Activated gamma-delta T cell treated with anti-CD3 and anti-CD28 coated beads, Interleukin-2, amount 50 U/mL, for 16 hours (primary cell): ENCODE measurements at places on chromosomes 11 and 22.

DNA sequence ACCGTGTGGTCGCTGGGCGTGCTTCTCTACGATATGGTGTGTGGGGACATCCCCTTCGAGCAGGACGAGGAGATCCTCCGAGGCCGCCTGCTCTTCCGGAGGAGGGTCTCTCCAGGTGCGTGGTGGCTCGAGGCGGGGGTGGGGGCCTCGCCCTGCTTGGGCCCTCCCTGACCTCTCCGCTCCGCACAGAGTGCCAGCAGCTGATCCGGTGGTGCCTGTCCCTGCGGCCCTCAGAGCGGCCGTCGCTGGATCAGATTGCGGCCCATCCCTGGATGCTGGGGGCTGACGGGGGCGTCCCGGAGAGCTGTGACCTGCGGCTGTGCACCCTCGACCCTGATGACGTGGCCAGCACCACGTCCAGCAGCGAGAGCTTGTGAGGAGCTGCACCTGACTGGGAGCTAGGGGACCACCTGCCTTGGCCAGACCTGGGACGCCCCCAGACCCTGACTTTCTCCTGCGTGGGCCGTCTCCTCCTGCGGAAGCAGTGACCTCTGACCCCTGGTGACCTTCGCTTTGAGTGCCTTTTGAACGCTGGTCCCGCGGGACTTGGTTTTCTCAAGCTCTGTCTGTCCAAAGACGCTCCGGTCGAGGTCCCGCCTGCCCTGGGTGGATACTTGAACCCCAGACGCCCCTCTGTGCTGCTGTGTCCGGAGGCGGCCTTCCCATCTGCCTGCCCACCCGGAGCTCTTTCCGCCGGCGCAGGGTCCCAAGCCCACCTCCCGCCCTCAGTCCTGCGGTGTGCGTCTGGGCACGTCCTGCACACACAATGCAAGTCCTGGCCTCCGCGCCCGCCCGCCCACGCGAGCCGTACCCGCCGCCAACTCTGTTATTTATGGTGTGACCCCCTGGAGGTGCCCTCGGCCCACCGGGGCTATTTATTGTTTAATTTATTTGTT is 2.4 kb downstream of the PIM3 start:
- peak; percentile 0 for DNase-seq

DNA sequence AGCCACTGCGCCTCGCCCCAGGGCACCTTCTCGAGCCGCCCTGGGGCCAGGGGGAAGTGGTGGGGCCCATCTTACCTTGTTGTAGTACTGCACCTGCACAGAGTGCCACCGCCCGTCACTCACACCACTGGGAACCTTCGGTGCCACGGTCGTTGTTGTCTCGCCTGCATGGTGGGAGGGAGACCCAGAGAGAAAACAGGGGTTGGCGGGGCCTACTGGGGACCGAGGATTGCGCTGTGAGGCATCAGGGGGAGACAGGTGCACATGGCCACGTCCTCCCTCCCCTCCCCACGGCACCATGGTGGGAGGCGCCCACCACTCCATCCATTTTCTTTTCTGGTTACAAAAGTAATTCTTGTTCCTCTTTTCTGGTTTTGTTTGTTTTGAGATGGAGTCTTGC is 97.8 kb downstream of the TRMU start:
- no peak for DNase-seq

DNA sequence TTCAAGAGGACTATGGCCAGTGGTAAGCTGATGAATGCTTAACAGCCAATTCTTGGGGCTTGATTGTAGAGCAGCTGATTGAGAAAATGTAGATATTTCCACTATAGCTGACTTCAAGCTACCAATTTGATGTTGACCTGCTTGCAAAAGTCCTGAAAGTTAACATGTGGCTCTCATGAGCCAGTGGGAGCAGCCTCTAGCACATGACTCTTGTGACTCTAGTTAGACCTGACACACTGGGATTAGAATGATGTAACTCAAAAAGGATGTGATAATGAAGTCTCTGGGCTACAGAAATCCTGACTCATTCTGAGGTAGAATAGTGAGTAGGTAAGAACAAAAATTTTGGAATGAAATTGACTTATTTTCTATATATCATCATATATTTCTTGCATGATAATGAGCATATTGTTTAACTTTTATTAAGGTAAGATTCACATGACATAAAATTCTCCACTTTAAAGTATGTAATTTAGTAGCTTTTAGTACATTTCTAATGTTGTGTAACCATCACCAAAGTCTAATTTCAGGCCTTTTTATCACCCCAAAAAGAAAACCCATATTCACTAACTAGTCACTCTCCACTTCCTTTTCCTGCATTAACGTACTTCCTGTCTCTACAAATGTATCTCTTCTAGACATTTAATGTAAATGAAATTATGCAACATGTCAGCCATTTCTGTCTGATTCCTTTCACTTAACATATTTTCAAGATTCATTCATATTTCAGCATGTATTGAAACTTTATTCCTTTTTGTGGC is 16.1 kb upstream of the OR52H1 start:
- DNase-seq, result no peak

DNA sequence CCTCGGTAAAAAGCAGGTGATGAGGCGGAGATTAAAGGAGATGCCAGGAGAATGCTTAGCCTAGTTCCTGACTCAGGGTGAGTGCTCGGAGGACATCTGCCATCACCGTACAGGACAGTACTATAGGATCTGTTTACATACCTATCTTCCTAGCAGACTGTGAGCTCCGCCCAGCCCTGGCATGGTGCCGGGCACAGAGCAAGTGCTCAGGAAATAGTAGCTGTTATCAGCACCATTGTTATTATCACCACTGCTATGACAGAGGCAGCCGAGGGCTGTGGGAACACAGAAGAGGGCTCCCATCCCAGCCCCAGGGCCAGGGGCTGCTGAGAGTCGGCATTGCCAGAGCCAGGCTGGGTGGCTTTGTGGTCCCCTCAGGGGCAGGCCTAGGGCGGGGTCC is 642 bp upstream of the SEPTIN3 start:
- no peak for DNase-seq

DNA sequence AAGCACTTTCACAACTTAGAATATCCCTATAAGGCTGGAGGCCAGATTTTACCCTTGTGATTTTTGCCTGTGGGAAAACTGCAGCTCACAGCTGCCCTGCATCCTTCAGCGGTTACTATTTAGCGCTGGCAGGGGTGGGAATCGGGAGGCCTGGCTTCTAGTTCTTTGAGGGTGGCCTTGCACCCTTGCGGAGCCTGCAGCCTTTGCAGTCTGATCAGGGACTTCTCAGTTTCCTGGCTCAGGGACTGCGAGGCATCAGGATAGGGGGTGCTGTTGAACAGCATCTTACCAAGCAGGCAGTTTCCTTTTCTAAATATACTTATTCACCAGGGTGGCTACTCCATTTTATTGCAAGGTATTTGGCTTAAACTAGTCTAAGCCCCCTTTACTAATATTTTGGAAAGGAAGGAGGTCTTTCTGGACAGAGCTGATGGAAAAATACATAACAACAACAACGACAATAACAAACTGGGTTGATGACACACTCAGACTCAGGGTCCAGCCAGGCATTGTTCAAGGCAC is 2.9 kb upstream of the APOA1 start:
- no peak for DNase-seq

- no peak for DNase-seq
These were observed 441.8 kb downstream of the TBC1D22A start for GRCh38 chr22:47204002-47204979.

DNA sequence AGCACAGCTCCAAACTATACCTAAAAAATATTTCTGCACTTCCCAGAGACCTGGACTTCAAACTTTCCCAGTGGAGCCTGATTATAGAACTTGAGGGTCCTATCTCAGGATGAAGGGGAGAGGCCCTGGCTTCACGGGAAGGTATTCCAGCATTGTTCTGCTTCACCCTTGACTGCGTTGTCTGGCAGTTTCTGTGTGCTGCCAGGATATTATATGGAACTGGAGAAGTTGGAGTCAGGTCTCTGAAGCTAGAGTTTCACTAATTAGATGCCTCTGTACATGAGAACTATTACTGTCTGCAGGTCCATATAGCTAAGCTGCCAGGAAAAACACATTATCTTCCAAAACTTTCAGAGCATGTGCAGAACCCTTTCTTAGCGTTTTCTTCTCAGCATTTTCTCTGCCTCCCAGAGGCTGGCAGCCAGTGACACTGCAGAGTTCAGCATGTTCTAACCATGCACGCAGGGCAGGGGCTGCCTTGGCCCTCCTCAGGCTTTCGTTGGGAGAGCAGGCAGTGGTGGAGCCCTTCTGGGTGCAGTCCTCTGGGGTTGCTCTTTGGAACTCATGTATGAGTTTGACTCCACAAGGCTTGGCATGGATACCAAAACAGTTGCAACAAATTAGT is 99.3 kb downstream of the CWC15 start:
- DNase-seq, result no peak

DNA sequence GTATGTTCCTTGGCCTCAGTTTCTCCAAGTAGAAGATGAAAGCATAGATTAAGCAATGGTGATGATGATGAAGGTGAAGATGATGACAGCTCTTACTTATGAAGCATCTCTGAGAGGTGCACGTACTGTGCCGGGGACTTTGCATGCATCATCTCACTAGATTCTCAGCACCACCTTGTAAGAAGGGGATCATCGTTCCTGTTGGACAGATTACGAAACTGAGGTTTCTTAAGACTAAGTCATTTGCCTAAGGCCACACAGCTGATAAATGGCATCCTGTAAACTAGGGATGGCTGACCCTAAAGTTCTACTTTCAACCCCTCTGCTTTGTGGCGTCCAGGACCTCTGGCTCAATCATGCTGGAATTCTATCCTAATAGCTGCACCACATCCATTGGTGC is 8.7 kb downstream of the MS4A15 start:
- DNase-seq, result no peak

- no peak for DNase-seq
These were observed 47.0 kb downstream of the YAP1 start for GRCh38 chr11:102157219-102157618.

- DNase-seq, result no peak
These were observed 8.2 kb upstream of the KCTD17 start for GRCh38 chr22:37043209-37043827.

DNA sequence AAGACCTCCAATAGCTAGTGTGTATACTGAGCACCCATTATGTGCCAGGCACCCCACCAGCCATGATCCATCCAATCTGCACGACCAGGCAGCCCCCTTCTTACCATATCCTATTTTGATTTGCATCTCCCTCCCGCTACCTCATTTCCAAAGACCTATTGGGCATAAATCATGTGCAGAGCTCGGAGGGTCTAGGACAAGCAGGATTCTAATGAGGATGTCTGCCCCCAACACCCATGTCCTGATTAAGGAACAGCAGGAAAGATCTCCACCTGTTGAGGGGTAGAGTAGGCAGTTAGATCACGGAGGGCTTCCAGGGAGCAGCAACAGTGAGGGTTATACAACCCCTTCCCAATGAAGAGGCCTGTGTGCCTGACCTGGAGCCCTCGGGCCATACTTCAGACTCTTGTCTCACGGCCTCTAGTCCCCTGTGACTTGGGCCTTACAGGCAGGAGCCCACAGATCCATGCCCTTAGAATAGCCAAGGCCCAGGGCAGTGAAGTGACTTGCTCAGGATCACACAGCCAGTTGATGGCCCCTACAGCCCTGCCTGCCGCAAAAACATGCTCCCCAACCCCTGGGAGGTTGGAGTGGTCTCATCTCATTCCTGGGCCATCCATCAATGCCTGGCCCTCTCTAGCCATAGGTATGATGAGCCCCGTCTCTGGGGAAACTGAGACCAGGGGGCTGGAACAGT is 3.5 kb downstream of the RAB3IL1 start:
- DNase-seq, result no peak

- DNase-seq, result no peak
These were observed 29.0 kb downstream of the TTLL1 start for GRCh38 chr22:43060183-43060582.

DNA sequence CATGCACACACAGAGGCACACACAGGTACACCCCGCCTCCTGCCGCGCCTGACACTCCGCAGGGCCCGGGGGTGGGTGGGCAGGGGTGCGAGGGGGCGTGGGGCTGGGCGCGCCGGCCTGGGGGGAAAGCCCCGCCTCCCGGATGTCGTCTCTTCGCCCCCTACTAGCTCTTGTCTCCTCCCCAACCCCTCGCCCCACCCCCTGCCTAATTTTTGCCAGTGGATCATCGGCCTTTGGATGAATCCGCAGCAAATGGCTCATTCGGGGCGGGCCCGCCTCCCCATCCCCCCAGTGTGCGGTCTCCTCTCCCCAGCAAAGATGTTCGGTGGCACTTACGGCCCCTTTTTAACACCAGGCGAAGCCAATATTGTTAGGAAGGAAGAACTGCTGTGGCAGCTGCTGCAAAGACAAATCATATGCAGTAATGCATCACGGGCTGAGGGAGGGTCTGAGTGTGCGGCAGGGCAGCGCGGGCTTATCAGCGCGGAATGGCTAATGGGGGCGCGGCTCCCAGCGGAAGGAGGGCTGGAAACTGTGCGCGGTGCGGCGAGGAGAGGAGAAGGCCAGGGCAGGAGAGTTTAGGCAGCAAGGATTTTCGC is 13.4 kb upstream of the NECTIN1 start:
- DNase-seq, result no peak

- DNase-seq, result no peak
These were observed 19.2 kb upstream of the SLC5A12 start for GRCh38 chr11:26741036-26741435.
